ENCODE measurements at places on chromosomes 6 and 20.

DNA sequence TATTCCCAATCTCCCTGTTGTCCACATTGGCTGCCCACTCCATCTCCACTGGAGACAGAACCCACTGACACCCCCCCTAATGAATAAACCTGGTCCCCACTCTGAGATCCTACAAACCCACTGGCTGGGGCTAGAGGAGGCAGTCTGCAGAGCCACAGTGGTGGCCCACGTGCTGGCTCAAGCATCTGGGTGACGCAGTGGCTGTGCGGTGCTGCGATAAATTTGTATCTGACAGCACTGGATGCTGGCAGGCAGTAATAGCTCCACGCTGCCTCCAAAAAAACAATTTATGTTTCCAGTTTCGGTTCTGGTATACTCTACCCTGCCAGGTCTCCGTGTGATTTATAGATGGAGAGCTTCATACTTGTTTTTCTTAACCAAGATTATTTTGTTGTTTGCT, 87.1 kb upstream of the SYNDIG1 start:
- no peak for DNase-seq

GRCh38 chr6:130167655-130168054, 55.1 kb downstream of the SAMD3 start:
- DNase-seq, result no peak

- DNase-seq, result no peak
These were observed 91.7 kb upstream of the IYD start for GRCh38 chr6:150276937-150277742.

- no peak for DNase-seq
These were observed 27.7 kb downstream of the PTPRA start for GRCh38 chr20:2900845-2901592.

DNA sequence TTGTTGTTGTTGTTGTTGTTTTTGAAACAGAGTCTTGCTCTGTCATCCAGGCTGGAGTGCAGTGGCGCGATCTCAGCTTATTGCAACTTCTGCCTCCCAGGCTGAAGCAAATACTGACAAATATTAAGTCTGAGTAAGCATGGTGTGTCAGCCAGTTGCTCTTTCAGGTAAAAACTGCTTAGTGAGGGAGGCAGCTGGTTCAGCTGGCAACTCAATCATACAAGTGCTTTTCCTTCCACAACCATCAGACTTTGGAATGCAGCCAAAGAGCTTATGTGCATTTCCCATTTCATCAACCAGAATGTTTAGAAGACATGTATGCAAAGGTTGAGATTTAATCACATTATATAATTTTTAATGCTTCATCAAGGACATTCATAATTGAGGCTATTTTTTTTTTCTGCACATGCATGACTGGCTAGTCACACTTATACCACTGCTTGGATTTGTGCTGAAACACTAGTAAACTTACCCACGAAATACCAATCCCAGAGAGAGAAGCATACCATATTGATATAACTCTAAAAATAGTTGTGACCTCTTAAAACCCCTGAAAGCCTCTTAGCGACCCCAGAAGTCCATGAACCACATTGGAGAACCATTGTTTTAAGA, 56.0 kb downstream of the CLIC5 start:
- no peak for DNase-seq

DNA sequence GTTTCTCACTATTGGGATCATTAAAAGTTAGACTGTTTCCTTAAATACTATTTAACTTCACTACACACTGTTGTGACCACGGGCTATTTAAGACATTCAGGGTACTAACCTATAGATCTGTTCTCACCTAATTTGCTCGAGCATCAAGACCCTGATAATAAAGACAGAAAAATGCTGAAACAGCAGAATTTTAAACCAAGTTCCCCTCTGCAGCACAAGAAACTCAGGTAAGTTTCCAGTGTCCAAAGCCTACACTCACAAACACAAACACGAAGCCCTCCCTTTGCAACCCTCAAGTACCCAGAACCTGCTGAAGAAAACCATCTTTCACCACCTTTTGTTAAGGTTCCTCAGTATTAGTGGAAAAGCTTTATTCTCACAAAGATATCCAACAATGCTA, 4.0 kb downstream of the SNX5 start:
- DNase-seq, result no peak

DNA sequence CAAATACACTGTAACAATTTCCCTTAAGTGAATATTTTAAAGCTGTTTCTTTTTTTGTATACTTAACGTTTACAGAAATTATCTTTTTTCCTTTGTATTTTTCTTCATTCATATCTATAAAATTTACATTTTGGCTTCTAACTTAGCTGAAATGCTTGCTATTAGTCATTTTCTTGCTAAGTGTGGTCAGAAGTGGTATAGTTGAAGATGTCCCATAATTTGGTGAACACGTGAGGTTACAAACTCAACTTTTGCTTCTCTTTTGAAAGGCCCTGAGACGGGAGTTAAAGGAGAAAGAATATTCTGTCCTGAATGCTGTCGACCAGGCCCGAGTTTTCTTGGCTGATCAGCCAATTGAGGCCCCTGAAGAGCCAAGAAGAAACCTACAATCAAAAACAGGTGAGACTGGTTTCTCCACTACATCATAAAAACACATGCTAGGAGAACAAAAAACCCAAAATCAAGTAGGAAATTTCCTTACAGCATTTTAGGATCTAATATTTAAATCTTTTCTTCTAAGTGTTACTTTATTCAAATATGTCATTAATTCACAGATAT, 445.0 kb downstream of the UTRN start:
- DNase-seq, result no peak

- DNase-seq, result no peak
These were observed 169.9 kb downstream of the QRSL1 start for GRCh38 chr6:106799031-106799894.

- DNase-seq, result no peak
These were observed 44.1 kb upstream of the RIN2 start for GRCh38 chr20:19713822-19714578.

DNA sequence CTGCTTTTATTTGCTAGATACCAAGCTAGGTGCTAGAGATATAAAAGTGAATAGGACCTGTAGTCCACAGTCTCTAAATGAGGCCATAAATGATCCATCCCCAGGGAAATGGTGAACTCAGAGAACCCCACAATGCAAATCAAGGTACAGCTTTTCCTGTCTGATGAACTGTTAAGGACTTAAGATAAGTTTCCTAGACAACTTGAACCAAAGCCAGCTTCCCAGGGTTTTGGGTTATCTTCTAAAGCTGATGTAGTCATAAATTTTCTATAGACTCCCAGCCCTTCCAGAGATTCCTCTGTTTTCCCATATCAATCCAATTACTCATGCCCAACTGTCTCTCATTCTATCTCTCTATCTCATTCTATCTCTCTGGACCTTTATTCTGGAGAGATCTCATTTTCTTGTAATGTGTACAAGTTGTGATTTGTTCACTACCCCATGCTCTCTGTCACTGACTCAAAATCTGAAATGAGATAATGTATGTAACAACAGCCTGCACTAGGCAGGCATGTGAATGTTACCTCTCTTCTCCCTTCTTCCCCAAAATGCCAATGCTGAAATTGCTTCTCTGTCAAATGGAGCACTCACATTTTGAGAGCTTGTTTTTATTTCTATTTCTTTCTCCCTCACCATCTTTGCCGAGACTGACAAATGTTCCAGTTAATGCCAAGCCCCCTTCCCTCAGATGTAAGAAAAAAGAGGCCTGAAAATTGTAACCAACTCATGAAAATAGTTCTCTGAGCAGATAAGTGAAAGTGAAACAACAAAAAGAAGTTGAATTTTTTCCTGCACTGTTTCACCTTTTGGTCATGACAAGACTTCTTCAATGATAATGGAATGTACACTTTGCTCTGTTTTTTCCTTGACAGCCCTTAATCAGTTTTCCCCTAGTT, 279.9 kb downstream of the SLC35F1 start:
- DNase-seq, result no peak

GRCh38 chr6:144259986-144260385, 25.1 kb upstream of the UTRN start:
- DNase-seq, result no peak

GRCh38 chr6:70527071-70527737, 39.5 kb upstream of the SDHAF4 start:
- no peak for DNase-seq

- DNase-seq, result no peak
These were observed at the start of gene C6orf132 for GRCh38 chr6:42142118-42142835. TSS of gene C6orf132 (minus strand) at chr6:42142620. CDS start at chr6:42142444, 176 bp downstream.

GRCh38 chr6:27688014-27688586, 215.2 kb upstream of the ZNF184 start:
- DNase-seq, result peak; percentile 82

GRCh38 chr20:10115021-10115420, 80.2 kb downstream of the ANKEF1 start:
- no peak for DNase-seq

GRCh38 chr6:124943658-124944057, 18.6 kb upstream of the RNF217 start:
- DNase-seq, result no peak

DNA sequence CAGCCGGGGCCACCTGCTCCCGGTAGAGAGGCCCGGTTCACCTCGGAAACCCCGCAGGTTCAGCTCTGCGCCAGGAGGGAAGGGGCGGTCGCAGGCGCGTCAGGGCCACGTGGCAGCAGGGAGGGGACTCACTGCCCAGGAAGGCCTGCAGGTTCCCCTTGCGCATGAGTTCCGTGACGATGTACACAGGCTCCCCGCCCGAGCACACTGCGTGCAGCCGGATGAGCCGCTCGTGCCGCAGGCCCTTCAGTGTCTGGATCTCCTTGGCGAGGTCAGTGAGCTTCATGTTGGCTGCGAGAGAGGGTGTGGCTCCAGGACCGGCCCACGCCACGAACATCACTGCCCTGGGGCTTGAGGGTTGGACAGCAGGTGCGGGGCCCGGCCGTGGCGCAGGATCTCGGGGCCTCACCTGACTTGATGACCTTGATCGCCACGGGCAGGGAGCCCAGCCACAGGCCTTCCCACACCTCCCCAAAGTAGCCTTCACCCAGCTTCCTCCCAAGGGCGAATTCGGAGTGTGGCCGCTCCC, 4.9 kb upstream of the PTK6 start:
- no peak for DNase-seq

DNA sequence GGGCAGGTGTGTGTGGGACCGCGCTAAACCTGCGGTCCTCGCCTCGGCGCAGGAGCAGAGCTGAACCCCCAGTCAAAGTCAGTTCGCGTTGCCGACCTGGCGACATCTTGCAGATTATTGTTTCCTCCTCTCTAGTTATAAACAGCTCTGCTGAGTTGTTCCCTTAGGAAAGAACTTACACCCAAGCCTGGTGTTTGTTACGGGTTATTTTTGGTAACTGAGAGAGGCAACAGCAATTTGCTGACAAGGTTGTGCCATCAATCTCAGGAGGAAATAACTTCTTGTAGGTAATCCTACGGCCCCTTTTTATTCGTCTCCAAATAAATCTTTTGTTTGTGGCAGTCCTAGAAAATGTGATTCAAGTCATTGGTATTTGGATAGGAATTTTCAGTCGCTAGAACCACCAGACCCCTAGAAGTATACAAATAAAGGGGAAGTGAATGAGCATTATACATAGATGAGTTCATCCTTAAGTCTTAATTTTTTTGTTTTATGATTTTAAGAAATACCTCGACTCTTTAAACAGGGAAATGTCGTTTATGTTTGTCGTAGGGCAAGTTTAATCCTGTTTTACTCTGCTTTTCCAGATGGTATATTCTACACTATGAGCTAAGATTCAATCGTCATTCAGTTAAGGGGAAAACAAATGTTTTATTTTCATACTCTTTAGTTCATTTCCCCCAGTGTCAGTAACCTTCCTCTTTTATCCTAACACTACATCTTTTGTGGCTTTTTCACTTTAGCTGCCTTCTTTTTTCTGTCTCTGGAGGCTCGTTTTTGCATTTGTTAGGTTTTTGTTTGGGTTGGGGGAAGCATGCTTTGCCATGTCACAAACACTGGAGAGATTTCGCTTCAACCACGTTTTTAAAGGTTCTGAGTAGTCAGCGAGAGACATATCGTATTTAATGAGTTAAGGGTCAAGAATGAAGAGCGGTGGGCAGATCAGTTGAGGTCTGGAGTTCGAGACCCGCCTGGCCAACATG, 1.2 kb downstream of the PM20D2 start:
- peak; percentile 15 for DNase-seq

DNA sequence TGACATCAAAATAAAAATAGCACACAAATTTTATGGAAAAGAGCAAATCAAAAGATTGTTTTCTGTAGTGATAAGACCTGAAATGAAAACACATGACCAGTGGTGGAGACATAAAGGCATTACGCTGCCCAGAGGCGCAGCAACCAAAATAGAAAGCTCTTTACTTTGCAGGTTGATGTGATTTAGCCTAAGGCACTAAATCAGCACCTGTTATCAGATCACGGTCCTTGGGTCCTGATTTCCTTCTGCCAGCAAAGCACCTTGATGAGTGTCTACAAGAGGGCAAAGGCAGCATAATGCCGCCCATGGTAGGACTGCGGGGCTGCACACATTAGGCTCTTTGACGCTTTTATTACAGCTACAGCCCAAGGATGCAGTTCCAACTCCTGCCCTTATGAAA, 19.3 kb upstream of the RAMACL start:
- DNase-seq, result no peak

DNA sequence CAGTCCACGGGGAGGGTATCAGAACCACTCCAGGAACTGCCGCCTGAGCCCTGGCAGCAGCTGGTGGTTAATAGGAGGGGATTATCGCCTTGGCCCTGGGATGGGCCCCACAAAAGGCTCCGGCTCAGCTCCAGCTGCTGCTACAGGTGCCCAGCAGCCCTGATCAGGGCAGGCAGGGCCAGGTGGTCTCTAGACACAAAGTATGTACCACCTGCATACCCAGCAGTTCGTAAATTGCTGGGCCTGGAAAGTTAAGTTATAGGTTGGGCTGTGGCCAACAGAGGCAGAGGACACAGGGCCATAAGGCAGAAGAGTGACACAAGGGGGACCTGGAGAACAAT, 35.1 kb downstream of the RRBP1 start:
- no peak for DNase-seq

GRCh38 chr20:19758133-19758500, at the start of gene RIN2:
TSS of gene RIN2 (plus strand) at chr20:19758258. CDS start at chr20:19889602, 131,344 bp downstream.
- DNase-seq, result no peak

DNA sequence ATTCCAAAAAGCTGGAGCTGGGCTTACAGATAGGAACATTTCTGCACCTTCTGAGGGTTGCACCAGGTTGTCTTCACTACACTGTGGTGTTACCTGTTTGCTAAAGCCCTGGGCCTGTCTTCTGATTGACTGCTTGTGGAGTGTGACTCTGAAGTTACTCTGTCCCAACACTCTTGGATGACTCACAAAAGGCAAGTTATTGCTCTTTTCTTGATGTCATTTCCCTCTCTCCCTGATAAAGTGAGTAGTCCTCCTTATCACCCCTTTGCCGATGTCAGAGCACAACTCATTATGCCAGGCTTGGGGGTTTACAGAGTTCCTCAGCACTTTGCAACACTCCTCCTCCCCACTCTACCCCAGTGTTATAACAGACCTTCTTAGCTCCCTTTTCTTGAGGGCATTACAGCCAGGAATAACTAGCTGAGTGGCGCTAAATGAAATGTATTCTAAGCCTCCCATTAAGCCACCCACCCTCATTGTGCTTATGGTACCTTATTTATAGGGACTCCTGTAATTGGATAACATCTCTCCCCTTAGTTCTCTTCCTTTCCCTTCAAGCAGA, 36.1 kb upstream of the NKX2-4 start:
- no peak for DNase-seq

DNA sequence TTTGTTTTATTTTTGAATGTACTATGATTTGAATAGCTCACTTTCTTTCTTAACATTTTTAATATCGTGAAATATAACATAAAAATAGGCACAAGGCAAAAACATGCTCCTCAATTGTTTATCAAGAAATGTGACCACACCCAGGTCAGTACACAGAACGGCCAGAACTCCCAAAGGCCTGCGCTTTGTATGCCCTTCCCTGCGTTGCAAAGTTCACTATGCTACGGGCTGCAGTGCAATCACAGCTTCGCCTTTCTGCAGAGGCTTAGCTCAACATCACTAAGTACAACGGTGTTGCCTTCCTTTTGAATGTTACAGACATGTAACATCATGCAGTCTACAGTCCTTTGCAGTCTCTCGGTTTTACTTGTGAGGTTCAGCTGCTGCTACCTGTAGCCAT, 333.4 kb downstream of the THBS2 start:
- no peak for DNase-seq
